Stimulated activated CD8-positive, alpha-beta memory T cell treated with anti-CD3 and anti-CD28 coated beads, Interleukin-15, amount 100 ng/mL, for 24 hours (primary cell): ENCODE measurements at places on chromosomes 11 and 22.

DNA sequence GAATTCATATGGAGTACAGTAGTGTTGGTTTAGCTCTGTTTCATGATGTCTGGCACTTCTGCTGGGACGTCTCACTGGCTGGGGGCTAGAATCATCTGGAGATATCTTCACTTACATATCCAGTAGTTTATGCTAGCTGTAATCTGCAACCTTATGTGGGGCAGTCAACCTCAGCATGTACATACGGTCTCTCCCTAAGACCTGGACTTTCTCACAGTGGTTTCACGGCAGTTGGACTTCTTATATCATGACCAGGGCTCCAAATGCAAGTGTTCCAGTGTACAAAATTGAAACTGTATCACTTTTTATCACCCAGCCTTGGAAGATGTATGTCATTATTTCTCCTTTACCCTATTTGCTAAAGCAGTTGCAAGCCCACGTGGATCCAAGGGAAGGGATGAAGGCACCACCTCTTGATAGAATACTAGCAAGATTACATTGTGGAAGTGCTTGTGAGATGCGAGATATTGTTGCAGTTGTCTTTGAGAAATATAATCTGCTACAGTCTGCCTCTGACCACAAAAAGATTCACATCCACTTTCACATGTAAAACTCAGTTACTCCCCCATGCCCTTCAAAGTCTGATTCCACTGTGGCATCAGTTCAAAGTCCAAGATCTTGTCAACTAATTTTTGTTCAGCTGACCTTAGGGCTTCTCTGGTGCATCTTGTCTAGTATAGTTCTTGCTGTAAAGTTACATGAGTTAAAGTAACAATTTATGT lies 316.6 kb upstream of the NCAM1 start:
- DNase-seq = no peak

DNA sequence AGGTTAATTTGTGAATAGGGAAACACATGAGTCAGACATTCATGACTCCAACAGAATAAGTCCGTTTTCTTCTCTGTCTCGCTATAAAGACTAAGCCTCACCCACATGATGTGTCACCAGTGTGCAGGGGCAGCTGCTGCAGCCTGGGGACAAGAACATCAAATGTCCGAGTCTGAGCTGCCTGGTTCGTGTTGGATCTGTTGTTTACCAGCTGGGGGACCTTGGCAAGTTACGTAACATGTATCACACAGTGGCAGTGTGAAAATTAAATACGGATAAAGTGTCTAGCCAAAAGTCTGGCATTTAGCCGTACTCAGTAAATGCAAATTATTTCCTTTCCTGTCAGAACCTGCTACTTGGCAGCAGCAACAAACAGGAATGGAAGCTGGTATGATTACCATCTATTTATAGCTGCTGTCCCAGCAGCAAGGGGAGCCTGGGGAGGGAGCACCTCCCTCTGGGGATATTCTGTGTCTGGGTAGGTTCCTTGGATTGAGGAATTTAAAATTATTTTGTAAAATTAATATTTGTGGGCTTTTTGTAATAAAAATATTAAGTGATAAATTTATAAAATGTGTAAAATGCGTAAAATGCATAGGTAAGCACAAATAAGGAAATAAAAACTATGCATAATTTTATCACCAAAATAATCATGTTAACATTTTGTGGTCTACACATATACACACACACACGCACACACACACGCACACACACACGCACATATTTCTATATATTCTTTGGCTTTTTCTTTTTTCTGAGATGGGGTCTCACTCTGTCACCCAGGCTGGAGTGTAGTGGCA lies 1.3 kb upstream of the CLDN25 start:
- no peak for DNase-seq

- no peak for DNase-seq
Measured at GRCh38 chr11:101686514-101686913, 102.7 kb upstream of the TRPC6 start.

- no peak for DNase-seq
Measured at GRCh38 chr11:130675371-130675821, 227.0 kb downstream of the ADAMTS15 start.

- DNase-seq = no peak
Measured at GRCh38 chr11:122165607-122166371, 49.8 kb upstream of the BLID start.

GRCh38 chr11:133819114-133819513 lies 26.2 kb downstream of the SPATA19 start:
- DNase-seq = no peak

GRCh38 chr22:27419473-27419872 lies 382.1 kb downstream of the MN1 start:
- no peak for DNase-seq

DNA sequence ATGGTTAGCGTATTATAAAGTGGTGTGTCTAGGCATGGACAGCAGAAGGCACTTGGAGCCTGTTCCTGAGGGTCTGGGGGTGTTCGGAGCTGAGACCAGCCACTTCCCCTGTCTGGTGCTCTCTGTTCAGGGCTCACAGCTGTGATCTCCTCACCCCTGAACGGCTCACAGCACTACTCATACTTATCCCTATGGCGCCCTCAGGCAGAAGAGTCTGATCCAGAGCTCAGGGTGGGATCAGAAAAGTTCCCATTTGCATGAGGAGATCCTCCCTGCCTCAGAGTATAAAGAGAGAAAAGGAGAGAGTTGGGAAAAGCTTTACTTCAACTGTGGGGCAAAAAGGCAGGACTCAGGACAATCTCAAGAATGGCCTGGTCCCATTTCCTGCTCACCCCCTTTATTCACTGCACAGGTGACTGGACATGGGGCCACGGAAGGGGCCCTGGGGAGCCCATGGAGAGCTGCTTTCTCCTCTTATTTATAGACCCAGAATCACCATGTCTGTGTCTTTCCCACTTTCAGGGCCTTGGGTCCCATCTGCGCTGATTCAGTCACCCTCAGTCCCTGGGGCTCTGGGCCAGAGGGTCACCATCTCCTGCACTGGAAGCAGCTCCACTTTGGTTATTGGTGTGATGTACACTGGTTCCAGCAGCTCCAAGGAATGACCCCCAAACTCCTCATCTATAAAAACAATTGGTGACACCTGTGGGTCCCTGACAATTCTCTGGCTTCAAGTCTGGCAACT lies 97.0 kb upstream of the TOP3B start:
- no peak for DNase-seq

DNA sequence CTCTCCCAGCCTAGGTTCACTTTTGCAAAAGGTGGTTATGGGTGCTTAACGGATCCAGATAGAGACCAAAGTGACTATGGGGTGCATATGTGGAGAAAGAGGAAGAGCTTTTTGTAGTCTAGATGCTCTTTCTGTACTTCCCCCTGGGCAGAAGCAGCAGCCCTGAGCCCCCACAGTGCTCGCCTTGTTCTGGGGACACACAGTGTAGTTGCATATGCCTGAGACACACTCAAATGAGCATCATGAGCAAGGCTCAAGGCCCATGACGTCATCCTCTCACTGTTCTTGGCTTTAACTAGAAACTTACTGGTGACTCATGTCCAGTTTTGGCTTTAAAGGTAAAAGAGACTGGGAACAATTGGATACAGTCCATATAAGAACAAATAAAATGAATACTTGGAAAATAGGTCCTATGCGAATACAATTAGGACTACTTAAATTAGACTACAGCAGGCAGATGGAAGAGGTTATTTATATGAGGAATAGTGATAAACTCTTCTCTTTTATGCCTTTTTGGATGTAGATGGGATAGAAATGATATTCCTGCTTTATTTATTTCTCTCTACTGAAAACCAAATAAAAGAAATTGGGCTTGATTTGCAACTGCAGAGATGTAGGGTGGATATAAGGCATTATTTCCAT lies 20.1 kb upstream of the PEX26 start:
- DNase-seq = no peak

DNA sequence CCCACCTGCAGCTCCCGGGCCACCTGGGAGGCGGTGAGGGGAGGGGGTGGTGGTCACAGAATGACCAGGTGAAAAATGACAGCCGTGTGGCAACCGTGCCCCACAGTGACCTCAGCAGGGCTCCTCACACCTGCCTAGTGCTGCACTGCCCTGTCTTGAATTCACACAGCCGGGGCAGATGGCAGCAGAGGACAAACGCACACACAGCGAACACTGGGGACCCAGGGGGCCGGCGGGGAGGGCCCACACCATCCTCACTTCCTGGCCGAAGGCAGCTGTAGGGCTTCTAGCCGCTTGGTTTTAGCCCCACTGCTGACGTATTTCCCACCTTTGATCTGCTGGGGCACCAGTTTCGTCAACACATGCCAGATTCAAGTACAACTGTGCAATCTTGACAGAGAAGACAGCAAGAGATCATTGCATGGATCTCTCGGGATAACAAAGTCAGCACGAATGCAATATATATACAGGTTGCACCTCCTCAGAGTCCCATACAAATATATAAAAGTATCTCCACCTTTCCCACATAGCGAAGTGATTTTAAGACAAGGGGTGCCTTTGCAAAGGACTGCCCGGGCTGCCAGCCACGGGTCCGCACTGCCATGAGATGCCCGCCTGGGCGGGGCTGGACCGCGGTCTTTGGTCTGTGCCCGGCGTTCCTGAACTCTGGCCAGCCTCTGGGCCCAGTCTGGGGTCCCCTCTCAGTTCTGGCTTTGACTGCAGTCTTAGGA lies 26.9 kb downstream of the TRMU start:
- DNase-seq = no peak

DNA sequence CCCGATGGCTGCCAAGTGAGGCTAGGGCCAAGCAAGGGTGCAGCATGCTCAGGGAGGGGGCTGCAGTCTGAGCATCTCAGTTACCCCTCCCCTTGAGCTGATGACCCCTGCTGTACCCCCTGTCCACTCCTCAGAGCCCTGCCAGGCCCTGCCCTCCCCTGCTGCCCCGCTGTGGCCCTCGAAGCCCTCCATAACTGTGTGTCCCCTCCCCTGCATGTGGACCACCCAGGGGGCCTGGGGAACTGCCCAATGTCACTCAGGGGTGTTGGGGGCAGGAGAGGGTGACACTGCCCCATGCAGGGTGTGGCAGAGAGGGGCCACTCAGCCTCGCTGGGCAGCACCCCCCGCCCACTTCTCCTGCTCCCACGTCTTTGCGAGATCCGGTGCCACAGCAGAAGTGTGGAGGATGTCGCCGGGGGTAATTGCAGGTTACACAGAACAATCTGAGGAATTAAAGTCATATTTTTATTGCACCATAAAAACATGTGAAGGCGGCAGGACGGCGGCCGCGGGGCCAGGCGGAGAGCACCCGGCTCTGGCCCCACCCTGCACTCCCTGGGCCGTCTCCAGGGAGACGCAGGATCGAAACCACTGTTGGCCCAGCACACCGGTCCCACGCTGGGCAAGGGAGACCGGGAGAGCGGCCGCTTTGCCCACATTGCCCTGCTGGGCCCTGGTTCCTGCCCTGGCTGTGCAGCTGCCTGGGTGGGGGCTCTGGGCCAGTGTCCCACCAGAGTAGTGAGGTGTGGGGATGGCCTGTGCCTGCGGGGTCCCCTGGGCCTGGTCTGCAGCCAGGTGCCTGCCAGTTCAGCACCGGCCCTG lies 18.7 kb upstream of the GNB1L start:
- no peak for DNase-seq

DNA sequence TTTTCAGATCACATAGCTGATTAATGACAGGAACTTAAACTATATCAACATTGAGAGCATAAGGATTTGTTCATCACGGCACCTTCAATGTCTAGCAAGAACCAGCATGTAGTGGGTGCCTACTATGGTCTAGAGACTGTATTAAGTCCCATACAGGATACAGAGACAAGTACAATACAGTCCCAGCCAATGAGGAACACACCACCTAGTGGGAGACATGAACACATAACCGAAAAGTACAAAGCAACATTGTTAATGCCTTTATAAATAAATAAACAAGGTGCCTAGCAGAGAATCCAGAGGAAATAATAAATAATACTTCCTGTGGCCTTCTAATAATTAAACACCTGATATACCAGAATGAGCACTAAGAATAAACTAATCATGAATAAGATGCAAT lies 87.7 kb upstream of the OPCML start:
- no peak for DNase-seq

GRCh38 chr11:63834535-63835157 lies 4.3 kb upstream of the MARK2 start:
- no peak for DNase-seq

DNA sequence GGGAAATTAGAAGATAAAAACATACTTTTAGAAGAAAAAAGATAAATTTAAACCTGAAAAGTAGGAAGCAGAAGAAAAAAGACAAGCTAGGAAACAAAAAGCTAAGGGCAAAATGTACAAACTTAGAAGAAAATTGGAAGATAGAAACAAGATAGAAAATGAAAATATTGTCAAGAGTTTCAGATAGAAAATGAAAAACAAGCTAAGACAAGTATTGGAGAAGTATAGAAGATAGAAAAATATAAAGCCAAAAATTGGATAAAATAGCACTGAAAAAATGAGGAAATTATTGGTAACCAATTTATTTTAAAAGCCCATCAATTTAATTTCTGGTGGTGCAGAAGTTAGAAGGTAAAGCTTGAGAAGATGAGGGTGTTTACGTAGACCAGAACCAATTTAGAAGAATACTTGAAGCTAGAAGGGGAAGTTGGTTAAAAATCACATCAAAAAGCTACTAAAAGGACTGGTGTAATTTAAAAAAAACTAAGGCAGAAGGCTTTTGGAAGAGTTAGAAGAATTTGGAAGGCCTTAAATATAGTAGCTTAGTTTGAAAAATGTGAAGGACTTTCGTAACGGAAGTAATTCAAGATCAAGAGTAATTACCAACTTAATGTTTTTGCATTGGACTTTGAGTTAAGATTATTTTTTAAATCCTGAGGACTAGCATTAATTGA lies 1.0 kb downstream of the MALAT1 start:
- no peak for DNase-seq

DNA sequence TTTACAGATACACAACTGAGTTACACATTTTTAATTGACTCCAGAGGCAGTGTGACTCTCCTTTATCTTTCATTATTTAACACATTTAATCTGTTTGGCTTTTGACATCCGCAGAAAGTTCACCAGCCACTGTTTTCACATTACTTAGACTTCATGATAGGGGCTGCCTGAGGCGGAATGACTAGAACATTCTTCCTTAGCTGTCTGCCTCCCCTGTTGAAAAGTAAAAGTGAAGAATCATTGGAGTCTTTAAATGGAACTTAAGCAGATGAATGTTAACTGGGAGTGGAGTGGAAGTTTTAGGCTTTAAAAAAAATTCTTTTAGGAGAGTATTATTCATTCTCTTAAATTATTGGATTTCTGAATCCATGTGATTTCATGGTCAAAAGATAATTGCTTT lies 229.2 kb upstream of the MTNR1B start:
- no peak for DNase-seq

DNA sequence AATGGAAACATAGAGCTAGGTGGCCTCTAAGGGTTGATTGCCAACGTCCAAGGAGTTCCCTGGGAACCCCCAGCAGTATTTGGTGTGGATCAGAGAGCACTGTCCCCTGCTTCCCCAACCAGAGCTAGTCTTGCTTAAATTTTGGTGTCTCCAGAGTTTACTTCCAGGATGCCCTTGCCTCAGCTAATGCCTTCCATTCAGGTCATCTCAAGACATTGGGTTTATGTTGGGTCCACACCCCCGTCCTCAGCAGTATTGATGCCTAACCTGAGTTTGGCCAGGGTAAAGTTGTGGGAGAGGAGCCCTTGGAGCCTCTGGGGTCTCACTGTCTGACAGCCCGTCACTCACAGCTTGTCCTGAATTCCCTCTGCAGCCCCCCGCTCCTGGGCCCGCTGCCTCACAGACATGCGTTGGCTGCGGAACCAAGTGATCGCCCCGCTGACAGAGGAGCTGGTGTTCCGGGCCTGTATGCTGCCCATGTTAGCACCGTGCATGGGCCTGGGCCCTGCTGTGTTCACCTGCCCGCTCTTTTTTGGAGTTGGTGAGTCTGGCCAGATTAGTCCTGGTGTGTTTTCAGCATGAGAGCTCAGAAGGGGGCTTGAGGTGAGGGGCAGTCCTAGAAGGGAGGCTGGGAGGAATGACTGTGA lies 1.4 kb downstream of the RCE1 start:
- DNase-seq = no peak
